COR-L47 (cell line): ENCODE measurements at places on chromosomes 2 and 18.

DNA sequence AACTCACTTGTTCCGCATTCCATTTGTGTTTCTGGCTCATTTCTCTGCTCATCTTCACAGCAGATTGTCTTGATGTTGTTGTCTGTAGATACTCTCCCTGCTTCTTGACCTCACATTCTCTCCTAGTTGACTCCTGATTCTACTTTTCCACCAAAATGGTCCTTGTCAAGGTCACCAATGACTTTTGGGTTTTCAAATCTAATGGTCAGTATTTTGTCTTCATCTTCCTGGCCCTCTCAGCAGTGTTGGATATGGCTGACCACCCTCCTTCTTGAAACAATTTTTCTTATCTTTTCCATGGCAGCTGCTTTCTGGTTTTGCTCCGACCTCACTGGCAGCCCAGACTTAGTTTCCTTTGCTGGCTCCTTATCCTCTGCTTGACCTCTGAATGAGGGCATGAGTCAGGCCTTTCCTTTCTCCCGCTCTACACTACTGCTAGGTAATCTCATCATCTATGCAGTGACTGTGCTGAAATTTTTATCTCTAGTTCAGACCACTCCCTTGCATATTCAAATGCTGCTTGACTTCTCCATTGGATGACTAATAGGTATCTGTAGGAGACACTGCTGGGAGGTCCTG, 386.6 kb upstream of the SPRED2 start:
- DNase-seq: no peak

DNA sequence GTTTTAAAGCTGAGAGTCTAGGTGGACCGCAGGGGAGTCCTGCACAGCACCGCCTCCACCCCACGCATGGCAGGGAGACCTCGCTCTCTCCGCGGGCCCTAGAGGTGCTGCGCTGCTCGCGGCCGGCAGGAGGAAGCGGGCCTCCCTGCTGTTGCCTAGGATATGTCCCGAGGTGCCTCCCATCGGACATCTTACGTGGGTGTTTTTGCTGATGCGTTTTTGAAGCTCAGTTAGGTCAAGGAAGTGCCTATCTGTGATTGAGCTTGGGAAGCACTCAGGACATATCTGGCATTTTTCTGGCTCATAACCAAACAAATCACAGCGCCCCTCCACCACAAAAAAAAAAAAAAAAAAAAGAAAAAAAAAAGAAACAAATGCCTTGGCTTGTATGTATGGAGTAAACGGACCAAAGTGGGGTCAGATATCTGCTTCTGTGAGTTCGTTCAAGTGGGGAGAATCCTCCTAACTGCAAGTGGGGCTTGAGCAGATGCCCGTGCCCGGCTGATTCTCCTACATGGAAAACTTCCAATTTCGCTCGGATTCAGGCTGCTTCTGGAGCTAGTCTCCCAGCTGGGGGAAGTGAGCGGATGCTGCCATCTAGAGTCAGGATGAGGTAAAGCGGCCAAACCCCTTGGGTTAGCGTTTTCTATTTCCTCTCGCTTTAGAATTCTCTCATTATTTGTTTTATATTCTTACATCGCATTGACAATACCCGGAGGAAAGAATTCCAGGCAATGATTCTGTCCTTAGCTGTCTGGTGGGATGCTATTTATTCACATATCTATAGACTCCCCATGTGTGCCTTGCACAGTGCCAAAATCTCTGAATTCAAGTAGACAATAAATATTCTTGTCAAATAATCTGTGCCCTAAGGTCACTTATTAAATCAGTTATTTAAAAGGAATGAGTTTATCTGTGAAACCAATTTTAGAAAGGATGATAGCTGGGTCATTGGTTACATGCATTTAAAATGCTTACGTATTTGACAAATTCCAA, 95.3 kb downstream of the CD8B2 start:
- DNase-seq: peak; percentile 78

DNA sequence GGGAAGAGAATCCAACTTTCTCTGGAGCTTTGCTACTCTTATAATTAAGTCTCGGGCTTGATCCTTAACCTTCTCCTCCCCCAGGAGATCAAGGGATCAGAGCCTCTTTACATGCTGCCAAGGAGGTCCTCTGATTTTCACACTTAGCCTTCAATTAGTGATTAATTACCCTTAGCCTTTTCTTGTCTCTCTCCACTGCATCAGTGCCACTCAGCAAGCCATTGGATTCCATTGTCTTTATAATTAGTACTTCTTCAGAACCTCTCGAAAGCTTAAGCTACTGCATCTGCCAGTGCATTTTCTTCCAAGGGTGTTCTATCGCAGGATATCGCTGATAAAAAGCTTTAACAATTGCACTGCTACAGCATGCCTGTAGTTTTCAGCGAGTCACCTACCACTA, 477.0 kb upstream of the MEIS1 start:
- DNase-seq: no peak

DNA sequence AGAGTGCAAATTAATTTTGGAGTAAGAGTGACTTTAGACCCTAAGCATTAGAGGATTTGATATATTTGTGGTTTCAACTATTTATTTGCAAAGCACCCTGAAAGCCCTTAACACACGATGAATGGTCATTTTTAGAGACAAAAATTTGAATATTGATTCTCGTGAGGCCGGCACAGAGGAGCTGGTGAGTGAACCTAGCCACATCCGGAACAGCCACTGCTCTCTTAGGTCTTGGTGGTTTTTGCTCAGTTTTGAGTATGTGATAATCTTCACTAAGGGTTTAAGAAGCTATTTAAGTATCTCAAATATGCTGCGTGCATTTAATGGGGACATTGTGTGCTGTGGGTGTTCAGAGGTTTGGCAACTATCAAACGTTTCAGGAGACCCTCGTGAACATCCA, 204.8 kb downstream of the TSN start:
- no peak for DNase-seq

GRCh38 chr2:20377741-20378140, 27.1 kb upstream of the PUM2 start:
- DNase-seq: no peak

- DNase-seq: no peak
Measured at GRCh38 chr2:182410120-182410519, 16.7 kb downstream of the PDE1A start.
